Breast epithelium (tissue), 4 donors: ENCODE measurements at places on chromosomes 1 and 21.
A peak's percentile ranks its signal among the peaks of the same experiment; 100 is the strongest.

GRCh38 chr1:244231572-244232315 lies 180.7 kb downstream of the ZBTB18 start:
- H3K4me3 ChIP-seq: peak overlapping the region; percentile 40
- H3K27ac ChIP-seq: no peak overlapping the region
- no peaks in the 10 kb centered on the region for H3K27me3 ChIP-seq
- H3K4me1 ChIP-seq: no peaks in the 10 kb centered on the region

DNA sequence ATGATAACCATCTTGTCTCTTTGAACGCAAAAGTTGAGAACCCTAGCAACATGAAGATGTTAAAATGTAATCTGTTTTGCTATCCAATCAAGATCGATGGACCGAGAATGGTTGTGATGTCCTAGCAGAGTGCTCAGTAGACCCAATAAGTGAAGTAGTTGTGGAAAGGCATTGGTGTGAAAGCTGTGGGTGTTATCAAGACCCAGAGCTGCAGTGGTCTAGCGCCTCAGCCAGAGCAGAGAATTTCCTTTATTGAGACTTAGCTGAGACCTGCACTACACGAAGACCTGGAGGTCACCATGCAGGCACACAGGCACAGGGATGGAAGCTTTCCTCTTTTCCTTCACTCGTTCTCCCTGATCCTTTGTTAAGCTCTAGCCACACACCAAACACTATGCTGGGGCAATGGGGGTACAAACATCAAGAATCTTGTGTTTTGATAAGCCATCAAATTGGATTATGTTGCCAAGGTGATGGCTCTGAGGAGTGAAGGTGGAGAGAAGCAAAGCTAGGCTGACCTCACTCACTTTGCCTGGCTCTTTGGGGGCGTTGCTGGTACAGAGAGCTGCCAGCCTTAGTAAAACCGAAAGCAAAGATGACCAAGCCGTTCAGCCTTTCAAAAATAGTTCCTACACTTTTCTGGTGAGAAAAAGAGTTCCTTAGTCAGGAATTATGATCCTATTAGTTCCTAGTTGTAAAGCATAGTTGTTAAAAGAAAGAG lies 24.1 kb downstream of the METTL13 start:
- no peak for DNase-seq
- H3K4me3 ChIP-seq: no peak overlapping the region
- no peaks in the 10 kb centered on the region for H3K4me1 ChIP-seq
- no peaks in the 10 kb centered on the region for H3K27me3 ChIP-seq

DNA sequence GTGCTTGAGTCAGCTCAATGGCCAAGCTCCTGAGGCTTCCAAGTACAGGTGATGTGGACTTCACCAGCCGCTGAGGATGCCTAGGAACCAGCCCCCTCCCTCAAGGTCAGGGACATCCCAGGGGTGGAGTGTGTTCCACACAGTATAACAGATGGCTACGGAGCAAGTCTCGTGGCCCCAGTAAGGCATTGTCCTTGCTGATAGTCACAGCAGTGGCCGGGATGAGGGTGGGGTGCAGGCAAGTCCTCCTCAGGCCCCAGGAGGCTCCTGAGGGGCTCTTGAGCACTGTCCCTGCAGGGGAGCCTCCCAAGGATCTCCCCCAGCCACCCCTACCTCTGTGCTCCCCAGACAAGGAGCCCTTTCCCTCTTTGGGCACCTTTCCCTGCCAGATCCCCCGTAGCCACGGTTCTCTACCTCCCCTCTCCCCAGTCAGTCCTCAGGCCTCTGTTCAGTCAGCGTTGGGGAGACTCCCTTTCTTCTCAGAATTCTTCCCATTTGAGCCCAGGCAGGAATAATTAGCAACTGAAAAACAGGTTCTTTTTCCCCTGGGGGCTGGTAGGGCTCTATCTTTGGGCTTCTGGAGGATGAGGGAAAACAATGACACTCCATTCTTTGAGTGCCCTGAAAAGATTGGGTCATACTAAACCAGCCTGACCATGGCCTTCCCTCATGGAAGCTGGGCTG lies 7.1 kb upstream of the THEM5 start:
- H3K36me3 ChIP-seq: no peaks in the 10 kb centered on the region
- H3K4me1 ChIP-seq: no peaks in the 10 kb centered on the region
- no peaks in the 10 kb centered on the region for H3K27me3 ChIP-seq
- no peak for DNase-seq

- H3K4me1 ChIP-seq: no peaks in the 10 kb centered on the region
- no peak overlapping the region for H3K4me3 ChIP-seq
- no peak overlapping the region for H3K27ac ChIP-seq
- H3K27me3 ChIP-seq: no peaks in the 10 kb centered on the region
- no peak for DNase-seq
These were observed 10.1 kb upstream of the PROK1 start for GRCh38 chr1:110440877-110441276.

DNA sequence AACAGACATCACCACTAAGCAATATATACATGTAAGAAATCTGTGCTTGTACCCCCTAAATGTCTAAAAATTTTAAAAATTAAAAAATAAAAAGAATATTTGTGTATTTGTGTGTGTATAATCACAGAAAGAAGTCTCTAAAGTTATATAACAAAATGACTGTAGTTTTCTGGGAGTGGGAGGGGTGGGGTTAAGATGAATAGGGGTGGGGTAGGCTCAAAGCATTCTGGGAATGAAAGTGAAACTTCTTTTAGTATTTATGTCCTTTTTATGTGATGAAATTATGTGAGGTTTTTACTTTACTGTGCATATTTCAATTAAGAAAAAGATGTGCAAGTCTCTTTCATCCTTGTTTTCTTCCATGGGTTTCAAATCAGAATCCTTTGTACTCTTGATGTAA lies 65.3 kb downstream of the FASLG start:
- no peaks in the 10 kb centered on the region for H3K36me3 ChIP-seq
- no peak overlapping the region for H3K4me3 ChIP-seq
- H3K27ac ChIP-seq: no peak overlapping the region
- H3K27me3 ChIP-seq: no peaks in the 10 kb centered on the region
- DNase-seq: no peak
- no peaks in the 10 kb centered on the region for H3K4me1 ChIP-seq

DNA sequence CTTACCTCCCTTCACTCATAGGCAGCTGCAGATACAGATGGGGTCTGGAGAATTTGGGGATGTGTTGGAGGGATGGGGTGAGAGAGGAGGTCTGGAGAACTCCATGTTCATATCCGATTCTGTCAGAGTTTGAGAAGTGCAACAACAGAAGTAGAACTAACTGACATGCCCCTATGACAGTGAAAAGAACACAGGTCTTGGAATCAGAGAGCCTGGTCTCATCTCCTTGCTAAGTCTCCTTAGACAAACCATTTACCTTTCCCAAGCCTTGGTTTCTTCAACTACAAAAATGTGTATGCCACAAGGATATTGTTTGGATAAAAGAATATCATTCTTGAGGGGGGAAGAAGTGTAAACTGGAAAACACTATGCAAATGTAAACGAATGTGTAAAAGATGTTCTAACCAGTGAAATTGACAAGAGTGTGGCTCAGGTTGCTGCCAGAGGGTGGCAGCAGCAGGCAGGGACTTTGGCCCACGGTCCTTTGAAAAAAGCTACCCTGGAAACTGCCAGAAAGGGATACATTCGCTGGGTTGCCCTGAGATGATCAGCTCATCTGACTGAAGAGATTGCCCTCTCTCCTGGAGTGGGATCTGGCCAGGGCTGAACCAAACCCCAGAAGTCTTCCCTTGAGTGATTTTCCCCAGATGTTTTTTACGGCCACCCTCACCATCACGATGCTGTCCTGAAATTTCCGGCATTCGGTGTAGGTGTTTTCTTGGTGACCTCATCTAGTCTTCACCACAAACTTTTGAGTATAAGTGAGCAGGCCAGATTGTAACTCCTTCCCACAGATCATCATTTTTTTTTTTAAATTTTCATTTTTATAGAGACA lies 17.0 kb upstream of the CD2 start:
- no peak overlapping the region for H3K4me3 ChIP-seq
- H3K27me3 ChIP-seq: no peaks in the 10 kb centered on the region
- H3K27ac ChIP-seq: no peak overlapping the region
- DNase-seq: no peak

DNA sequence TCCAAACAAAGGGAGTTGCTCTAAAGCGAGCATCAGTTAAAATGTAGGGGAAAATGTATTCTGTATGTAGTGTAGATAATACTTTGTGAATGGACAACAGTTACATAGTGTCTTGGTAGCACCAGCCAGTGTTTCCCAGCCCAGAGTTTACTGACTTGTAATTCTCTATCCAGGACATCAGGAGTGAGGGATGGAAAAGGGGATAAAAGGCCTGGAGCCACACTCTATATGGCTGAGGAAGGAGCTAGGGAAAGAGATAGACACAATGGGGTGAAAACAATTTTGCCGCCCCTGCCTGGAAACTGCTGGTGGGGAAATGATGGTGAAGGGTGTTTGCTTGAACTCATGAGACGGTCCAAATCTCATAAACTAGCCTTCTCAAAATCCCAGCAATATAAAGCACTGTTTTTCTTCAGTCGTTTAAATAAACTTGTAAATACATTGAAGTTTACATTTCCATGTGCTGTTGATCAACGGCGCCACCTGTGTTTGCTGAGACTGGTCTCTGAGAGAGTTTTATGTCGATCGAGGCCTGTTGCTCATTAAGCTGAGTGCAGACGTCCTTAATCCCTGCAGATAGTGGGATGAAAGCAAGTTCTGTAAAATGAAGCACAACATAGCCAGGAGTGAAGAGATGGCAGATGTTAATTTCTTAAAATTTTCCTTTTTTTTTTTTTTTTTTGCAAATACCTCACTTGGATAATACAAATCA lies 27.9 kb upstream of the AGO1 start:
- no peak overlapping the region for H3K4me3 ChIP-seq
- no peak overlapping the region for H3K27ac ChIP-seq
- no peak for DNase-seq
- H3K36me3 ChIP-seq: no peaks in the 10 kb centered on the region

GRCh38 chr1:208151728-208152598 lies 92.2 kb downstream of the PLXNA2 start:
- no peaks in the 10 kb centered on the region for H3K27me3 ChIP-seq
- DNase-seq: no peak
- H3K27ac ChIP-seq: no peak overlapping the region
- no peak overlapping the region for H3K4me3 ChIP-seq
- no peaks in the 10 kb centered on the region for H3K36me3 ChIP-seq

DNA sequence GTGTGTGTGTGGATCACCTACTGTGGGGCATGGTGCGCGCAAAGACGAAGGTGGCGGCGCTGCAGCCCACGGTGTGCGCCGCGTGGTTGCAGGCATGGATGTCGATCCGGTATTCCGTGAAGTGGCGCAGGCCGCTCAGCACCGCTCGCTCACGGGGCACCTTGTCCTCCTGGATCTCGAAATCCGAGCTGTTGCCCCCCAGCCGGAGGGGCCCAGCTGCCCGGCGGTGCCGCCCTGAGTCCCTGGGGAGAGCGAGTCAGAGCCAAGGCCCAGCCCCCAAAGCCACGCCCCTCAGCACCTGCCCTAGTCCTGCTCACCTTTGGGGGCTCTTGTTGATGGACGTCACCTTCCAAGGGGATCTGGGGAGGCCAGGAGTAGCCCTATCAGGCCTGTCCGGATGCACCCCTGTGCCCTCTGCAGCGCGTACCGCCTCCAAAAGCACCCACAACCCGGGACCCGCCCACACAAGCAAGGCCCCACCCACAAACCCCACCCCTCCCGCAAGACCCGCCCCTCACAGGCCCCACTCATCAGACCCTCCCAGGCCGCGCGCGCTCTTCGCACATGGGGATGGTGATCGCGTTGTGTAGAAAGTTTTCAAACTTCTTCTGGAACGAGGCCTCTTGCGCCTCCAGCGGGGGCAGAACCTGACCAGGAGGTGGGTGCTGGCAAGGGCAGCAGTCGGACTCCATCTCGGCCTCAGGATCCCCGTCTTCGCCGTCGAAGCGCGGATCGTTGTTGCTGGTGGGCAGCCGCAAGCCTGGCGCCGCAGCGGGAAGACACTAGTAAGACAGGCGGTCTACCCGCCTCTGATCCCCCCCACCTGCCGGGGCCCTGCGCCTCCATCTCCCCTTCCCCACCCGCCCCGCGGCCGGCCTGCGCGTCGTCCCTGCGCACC lies 13.6 kb downstream of the INSRR start:
- no peaks in the 10 kb centered on the region for H3K4me1 ChIP-seq
- DNase-seq: no peak
- H3K27me3 ChIP-seq: peaks cover 42% of the 10 kb centered on the region
- no peak overlapping the region for H3K27ac ChIP-seq
- H3K36me3 ChIP-seq: no peaks in the 10 kb centered on the region

GRCh38 chr1:58796416-58796815 lies 12.6 kb upstream of the JUN start:
- H3K4me3 ChIP-seq: no peak overlapping the region
- H3K27me3 ChIP-seq: no peaks in the 10 kb centered on the region

DNA sequence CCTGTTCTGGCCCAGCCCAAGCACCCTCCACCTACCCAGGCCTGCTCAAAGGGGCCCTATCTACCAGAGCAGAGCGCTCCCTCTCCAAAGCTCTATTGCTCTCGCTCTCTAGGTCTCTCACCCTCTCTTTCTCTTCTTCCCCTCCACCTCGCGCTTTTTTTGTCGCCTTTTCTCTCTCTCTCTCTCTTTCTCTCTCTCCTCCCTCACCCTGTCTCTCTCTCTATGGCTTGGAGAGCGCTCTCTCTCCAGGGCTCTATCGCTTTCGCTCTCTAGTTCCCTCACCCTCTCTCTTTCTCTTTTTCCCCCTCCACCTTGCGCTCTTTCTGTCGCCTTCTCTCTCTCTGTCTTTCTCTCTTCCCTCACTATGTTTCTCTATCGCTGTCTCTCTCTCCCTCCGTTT lies 3.4 kb upstream of the ZNF678 start:
- no peak overlapping the region for H3K27ac ChIP-seq
- H3K4me1 ChIP-seq: no peaks in the 10 kb centered on the region
- no peaks in the 10 kb centered on the region for H3K36me3 ChIP-seq
- H3K27me3 ChIP-seq: peaks cover 23% of the 10 kb centered on the region
- no peak overlapping the region for H3K4me3 ChIP-seq

DNA sequence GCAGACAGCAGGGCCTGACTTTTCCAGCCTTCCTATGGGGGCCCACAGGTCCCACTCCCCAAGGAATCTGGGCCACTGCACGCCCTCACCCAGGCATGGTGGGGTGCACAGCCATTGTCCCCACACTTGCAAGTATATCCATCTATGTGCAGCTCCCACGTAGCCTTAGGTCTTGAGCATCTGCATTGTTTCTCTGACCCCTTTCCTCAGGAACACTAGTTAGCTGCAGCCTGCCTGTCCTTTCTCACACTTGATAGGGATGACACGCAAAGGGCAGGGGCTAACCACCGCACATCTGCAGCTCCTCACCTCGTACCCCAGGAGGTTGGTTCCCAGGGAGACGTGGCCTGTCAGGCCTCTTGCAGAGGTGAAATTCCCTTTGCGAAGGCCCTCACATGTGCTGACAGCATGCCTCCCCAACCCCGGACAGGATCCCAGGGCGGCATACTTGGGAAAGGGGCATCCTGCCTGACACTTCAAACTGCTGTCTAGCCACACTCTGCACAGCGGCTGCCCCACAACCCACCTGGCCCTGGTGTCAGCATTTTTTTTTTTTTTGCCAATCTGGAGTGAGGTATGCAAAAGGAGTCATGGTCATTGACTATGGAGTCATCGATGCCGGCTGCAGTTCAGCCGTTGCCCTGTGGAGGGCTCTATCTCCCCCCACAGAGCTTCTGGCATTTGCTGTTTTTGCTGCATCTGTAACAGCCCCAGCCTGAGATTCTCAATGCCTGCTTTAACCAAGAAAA lies 5.0 kb downstream of the JMJD4 start:
- no peak for DNase-seq
- no peaks in the 10 kb centered on the region for H3K4me1 ChIP-seq
- peak overlapping the region; percentile 77 for H3K27ac ChIP-seq
- no peaks in the 10 kb centered on the region for H3K27me3 ChIP-seq
